T1000 (cell line): ENCODE measurements at places on chromosomes 5 and 9.

DNA sequence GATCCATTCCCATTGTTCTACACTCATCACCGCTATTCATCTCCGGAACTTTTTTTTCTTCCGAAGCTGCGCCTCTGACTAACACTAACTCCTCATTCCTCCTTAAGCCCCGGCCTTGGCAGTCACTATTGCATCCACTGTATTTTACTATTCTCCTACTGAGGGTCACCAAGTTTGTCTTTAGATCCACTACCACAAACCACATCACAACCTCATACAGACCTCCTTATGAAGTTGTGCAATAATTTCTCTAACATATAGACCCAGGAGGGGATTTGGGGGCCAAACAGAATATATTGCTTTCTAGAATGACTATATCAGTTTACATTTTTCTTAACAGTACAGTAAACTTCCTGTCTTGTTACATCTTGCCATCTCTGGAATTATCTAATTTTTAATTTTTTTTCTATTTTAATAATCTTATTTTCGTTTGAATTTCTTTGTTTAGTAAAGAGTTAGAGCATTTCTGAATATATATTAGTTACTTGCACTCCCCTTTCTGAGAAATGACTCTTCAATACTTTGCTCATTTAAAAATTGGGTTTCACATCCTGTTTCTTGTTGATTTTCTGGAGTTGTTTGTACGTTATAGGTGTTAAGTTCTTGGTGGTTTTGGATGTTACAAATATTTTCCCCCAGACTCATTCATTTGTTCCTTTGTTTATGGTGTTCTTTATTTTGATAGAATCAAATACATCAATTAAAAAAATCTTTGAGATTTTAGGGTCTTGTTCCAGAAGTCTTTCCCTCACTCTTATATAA lies 37.1 kb downstream of the DMRT2 start:
- DNase-seq, result no peak

GRCh38 chr5:94855543-94855942 lies 237.1 kb downstream of the SLF1 start:
- no peak for DNase-seq

DNA sequence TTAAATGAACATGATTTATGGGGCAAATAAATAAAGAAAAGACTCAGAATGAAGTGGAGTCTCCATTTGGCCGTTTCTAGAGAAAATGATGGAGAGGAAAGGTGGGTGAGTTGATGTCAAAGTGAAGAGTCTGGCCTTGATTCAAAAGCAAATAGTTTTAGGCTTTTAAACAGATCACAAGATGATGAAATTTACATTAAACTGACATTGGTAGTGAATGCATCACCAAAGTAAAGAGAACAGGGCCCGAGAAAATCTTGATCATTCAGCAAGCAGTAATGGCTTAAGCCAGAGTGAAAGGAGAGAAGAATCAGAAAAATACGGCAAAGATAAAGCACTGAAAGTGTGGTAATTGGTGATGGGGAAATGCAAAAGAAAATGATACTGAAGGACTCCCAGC lies 460.0 kb upstream of the SGCD start:
- DNase-seq, result no peak

GRCh38 chr5:95406426-95407090 lies 15.4 kb downstream of the FAM81B start:
- DNase-seq, result no peak

DNA sequence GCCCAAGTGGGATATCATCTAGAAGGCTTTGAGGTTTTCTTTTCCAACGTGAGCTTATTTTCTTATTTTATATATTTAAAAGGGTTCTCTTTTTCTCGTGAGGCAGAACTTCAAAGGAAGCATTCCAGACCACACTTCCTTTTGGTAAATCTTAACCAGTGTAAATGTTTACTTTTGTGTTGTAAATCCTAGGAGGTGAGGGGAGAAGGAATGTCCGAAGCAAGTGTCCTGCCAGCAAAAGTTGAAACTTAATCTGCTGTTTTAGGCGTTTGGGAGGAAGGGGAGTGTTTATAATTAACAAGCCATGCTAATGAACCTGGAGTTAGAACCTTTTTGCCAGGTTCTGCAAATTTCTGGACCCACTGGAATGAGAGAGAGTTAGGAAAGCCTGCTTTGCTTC lies 37.9 kb downstream of the WWC1 start:
- DNase-seq, result no peak

DNA sequence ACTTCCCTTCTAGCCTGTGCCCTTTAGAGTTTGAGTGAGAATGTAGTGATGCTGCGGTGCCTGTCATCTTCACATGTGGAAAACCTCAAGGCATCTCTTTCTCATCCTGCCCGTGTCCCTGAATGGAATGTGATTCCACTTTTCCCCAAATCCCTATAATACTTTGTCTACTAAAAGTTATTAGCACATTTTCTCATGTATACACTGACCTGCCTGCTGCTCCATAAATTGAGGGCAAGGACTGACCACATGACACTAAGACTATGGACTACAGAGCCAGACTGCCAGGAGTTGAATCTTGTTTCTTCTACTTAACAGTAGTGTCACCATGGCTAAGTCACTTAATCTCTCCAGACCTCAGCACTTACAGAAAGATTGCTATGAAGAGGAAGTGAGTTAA lies 93.0 kb downstream of the TEK start:
- DNase-seq, result no peak

GRCh38 chr9:133023117-133023890 lies 7.5 kb upstream of the GTF3C5 start:
- no peak for DNase-seq

GRCh38 chr9:136058084-136058483 lies 37.0 kb downstream of the NACC2 start:
- DNase-seq, result no peak

- no peak for DNase-seq
These were observed 1793.8 kb upstream of the WWC1 start for GRCh38 chr5:166497496-166498104.

DNA sequence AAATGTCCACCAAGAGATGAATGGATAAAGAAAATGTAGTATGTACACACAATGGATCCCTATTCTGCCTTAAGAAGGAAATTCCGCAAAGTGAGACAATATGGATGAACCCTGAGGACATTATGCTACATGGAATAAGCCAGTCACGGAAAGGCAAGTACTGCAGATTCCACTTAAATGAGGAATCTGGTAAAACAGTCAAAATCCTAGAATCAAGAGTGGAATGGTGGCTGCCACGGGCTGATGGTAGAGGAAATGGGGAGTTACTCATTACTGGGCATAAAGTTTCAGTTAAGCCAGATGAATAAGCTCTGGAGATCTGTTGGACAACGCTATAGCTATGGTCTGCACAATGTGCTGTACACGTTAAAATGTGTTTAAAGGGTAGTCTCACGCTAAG lies 47.2 kb downstream of the STK10 start:
- no peak for DNase-seq

GRCh38 chr5:27465140-27465539 lies 426.8 kb upstream of the CDH9 start:
- DNase-seq, result no peak

GRCh38 chr9:98280162-98280561 lies 24.7 kb upstream of the TBC1D2 start:
- no peak for DNase-seq

- no peak for DNase-seq
These were observed 96.7 kb upstream of the MEF2C start for GRCh38 chr5:88979726-88980125.

- DNase-seq, result no peak
These were observed 16.3 kb downstream of the TNFSF8 start for GRCh38 chr9:114914139-114914538.

DNA sequence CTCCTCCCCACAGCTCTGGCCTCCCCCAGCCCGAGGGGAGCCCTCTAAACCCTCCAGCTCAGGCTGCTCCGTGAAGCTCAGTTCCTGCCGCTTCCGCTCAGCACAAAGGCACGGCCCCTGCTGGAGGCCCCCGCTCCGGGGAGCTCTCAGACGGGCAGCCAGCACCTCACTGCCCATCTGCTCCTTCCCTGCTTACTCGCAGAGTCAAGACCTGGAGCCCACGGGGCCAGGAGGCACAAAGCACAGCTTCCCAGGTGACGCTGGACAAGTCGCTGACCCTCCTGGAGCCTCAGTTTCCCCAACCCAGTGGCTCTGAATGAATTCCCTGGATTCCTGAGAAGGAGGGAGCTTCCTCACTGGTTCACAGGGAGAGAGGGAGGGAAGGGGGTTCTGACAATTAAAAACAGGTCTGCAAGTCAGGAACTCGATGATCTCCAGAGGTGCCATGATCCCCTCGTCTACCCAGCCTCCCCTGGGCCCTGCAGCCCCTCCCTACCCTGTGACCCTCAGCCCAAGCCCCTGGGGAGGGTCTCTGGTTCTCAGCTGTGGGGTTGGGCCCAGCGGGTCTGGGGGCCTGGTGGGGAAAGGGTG lies 36.2 kb downstream of the VAV2 start:
- no peak for DNase-seq
